ENCODE measurements at places on chromosomes 3 and 15.

GRCh38 chr15:40045572-40046217 is 6.7 kb upstream of the SRP14 start:
- no peak for DNase-seq

DNA sequence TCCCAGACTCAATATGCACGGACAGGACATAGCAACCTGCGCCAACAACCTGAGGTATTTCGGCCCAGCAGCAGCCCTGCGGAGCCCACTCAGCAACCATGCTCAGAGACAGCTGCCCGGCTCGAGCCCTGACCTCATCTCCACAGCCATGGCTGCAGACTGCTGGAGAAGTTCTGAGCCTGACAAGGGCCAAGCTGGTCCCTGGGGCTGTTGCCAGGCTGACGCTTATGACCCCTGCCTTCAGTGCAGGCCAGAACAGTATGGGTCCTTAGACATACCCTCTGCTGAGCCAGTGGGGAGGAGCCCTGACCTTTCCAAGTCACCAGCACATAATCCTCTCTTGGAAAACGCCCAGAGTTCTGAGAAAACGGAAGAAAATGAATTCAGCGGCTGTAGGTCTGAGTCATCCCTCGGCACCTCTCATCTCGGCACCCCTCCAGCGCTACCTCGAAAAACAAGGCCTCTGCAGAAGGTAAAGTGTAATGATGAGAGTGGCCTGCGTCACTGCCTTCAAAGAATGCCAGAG is 25.5 kb downstream of the TMEM41A start:
- no peak for DNase-seq

GRCh38 chr3:174347474-174348138 is 511.5 kb upstream of the NAALADL2 start:
- no peak for DNase-seq

GRCh38 chr3:140441006-140441405 is 236.9 kb upstream of the TRIM42 start:
- no peak for DNase-seq

GRCh38 chr3:195612075-195612800 is 28.5 kb upstream of the APOD start:
- DNase-seq: no peak

DNA sequence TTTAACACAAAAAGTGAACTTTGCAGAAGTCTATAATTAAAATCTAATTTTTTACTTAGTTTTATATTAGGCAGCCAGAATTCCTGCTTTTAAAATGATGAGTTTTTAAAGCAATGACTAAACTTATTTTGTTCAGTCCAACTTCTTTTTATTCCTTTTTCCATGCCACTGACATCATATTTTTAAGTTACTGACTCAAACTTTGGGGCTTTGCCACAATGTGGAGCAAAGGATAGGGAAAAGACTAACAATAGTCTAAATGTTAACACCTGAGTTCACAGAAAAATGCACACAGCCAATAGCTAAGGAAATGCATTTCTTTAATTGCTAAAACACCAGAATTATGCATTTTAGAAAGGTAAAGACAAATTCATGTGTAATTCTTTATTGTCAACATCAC is 647.6 kb upstream of the DPPA4 start:
- DNase-seq: no peak

DNA sequence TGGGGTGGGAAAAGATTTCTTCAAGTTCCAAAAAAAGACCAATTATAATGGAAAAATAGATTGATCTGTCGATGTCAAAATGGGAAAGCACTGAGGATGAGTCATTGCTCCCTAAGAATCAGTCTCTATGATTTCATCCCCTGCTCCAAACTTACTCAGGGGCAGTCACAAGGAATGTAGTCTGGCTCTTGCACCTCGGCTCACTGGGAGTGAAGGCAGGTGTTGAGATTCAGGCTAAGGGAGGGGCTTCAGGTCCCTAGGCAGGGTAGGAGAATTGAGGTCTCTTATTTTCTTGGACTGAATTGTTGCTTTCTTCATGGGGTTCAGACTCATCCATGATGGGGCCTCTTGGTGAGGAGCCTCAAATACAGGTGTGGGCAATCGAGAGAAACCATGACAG is 14.2 kb downstream of the ESYT3 start:
- DNase-seq: no peak

DNA sequence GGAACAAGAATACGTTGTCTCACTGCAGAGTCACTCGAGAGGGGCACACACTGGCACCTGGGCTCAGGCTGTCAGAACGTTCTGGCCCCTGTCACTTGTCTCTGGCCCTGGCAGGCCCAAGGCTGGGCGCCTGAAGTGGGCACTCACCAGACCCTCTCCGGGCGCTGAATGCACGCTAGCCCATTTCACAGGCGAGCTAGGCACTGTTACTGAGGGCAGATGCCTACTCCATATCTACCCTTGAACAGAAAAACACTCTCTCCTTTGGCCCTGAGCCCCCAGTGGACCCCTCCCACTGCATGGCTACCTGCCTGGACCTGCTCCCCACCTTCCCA is 42.3 kb upstream of the IQSEC1 start:
- no peak for DNase-seq

DNA sequence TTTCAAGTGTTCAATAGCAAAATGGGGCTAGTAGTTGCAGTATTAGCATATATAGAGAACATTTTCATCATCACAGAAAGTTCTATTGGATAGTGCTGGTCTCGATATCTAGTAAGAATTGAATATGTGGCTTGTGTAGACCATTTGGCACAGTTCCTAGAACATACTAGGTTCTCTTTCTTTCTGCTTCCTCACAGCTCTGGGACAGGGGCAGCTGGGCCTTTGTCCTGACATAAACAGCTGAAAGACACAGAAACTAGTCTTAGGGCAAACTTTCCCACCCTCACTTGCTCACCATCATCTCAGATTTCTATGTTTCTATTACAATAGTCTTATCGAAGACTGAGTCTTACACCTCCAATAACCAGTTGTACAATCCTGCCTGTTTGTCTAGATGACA is 63.7 kb upstream of the DLG1 start:
- no peak for DNase-seq

DNA sequence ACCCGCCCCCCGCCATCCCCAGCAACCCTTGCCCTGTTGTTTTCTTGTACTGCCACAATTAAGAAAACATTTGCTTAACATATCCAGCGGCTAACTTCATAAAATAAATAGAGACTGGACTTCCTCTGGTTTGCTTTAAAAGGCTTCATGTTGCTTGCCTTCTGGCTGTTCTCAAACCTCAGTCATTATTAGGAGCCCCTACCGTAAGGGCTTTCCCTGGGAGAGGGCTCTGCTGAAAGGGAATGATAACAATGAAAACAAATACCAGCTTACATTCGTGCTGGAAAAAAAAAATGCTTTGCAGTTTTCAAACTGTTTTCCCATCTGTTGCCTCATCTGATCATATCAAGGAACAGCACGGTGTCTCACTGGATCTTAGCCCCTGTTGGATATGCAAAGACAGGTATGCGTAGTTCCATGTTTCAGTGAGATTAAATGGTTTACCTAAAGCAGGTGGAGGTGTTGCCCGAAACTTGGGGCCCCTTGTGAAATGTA is 77.2 kb upstream of the VGLL4 start:
- no peak for DNase-seq

Measured in CD4-positive, alpha-beta T cell treated with Interleukin-17A for 1 hour (primary cell).